ENCODE measurements at places on chromosomes 12 and 14.

- no peak for DNase-seq
Measured at GRCh38 chr12:46657453-46658411, 168.1 kb downstream of the SLC38A4 start.

- DNase-seq, result no peak
Measured at GRCh38 chr14:63705561-63706070, 22.2 kb downstream of the SGPP1 start.

DNA sequence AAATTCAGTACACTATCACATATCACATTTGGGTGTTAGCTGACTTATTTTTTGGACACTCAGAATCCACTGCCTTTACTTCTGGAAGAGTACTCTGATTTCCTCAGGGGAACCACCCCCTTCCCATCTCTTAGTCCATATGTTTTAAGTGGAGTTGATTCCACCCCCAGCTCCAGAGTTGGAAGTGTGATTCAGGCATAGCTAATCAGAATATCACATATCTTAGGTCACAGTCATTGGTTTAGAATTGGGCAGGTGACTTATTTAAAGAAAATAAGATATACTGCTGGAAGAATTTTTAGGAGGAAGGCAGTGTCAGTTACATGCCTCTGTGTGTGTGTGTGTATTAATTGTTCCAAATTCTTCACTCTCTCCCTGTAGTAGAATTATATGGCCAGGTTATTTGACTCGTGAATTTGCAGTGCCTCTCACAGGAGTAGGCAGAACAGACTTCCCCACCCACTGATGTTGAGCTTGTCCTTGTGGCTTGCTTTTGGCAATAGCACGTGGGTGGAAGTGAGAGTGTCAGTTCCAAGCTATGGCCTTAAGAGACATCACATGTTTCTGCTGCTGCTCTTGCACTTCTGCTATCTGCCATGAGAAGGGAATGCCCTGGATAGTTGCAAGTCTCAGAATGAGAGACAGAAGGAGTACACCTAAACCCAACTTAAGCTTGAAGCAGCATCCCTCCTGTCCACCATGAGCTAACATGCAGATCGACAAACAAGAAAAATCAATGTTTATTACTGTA is 6.4 kb upstream of the GAS2L3 start:
- no peak for DNase-seq

DNA sequence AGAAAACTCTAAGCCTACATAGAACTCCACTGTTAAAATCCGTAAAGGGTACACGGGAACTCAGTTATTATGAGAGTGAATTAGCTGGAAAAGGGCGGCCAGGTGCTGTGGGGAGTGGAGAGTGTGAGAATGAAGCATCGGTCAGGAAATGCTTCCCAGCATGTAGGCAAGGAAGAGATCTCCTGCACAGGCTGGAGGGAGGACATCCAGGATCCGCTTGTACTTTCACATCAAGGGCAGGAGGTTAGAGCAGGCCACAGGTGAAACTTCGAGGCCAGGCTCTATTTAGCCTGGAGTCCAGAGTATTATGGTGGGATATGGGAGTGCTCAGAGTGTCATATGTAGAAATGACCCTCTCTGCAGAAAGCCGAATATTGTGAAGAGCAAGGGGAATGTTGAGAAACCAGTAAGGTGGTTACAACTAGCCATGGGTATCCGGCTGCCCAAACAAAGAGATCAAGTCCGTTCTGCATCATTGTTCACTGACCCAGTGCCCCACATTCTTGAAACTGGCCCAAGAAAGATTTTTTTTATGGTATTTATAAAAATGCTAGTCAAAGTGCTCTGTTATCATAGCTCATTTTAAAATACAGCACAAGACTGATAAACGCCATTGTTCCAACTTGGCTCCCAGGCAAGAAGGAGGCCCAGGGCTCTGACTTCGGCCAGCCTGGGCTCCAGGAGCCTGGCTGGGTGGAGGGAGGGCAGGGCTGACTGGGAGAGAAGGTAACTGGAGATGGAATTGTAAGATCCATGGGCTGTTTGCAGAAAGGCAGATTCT is 79.4 kb upstream of the HIF1A start:
- no peak for DNase-seq

DNA sequence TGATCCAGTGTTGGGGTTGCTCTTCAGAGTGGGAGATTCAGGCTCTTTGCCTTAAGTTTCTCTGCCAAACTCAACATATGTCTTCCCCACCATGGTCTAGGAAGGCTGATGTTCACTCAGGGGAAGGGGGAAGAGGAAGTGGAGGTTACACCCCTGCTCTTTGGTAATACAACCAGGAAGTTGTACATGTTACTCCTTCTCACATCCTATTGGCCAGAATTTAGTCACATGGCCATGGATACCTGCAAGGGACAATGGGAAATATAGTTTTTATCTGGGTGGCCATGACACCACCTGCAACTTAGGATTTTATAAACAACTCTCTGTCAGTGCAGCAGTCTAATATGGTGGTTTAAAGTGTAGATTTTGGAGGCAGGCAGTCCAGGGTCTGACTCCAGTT is 150.9 kb downstream of the TBX5 start:
- DNase-seq, result no peak

DNA sequence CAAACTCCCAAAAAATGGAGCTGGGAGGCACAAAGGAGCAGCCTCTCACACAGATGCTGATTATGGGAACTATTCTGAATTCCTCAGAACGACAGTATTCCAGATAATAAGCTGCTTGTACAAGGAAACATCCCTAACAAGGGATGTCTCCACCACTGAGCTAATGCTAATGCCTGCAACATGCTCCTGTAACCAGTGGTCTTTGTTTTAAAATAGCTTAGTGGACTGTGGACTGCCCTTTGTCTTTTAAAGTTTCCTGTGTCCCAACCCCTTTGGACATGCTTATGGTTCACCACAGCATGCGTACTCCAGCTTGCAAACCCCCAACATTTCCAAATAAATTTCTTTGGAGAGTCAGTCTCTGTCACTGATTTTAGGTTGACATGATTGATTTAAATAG is 16.4 kb upstream of the PITPNM2 start:
- DNase-seq, result no peak

GRCh38 chr14:98792171-98792570 is 479.8 kb downstream of the BCL11B start:
- DNase-seq, result no peak

DNA sequence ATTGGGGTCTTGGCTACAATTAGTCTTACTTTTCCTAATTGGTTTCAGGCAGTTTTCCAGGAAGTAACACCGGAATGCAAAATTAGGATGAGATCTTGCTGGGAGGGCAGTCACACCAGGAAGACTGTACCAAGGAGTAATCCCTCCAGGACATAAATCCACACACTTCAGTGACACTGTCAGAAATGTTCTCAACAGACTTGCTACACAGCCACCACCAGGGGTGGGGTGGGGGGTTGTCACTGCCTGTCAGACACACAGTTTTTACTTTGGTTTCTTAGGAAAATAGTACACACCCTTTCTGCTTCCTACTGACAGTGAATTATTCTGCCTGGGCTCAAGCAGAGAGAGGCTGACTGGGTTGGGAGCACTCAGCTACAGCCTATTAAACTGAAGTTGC is 102.9 kb upstream of the CCDC196 start:
- no peak for DNase-seq

DNA sequence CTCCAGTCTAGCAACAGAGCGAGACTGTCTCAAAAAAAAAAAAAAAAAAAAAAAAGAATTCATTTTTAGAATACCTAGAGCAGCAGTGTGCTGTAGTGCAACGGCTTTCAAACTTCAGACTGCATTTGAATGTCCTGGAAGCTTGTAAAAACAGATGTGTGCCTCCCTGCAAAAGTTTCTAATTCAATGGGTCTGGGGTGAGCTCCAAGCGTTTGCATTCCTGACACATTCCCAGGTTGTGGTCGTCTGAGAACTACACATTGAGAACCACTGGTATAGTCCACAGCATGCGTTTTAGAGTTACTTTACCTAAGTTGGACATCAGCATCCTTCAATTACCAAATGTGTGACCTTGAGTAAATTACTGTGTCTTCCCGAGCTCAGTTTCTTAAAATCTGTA is 816.8 kb downstream of the NRXN3 start:
- DNase-seq, result no peak

GRCh38 chr14:90555126-90556011 is 158.5 kb downstream of the CALM1 start:
- DNase-seq, result no peak

GRCh38 chr12:107732365-107732764 is 28.6 kb downstream of the PRDM4 start:
- DNase-seq, result no peak

DNA sequence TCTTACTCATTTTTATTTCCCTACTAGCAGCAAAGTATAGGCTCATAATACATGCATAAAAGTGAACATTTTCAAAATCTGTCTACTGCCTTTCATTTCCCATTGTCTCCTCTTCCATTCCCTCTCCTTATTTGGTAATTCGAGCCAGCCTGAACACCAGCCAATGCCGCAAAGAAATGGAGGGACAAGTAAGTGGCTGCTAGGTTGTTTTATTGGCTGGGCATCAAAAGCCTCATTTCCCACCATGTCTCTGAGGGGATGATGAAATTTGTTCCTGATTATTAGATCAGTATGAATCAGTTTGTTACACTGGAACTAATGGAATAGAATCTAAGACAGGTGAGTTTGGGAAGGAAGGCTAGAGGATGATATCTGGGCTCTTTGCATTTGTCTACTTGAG is 143.5 kb downstream of the KCNA5 start:
- DNase-seq, result no peak

DNA sequence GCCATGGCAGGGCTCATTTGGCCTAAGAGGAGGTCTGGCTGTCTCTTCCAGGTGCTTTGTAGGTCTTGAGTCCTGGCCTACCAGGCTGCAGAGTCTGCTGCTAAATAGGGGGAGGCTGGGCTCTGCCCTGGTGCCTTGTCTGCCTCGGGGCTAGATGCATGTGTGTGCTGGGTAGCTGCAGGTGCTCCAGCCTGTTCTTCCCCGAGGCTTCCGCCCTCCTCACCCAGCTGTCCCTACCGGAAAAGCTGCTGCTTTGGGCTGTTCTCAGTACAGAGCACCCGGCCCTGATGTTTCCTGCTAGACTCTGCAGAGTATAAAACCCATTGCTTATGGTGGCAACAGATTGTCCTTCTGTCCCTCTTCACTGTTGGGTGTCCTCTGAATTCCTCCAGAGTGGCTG is 37.7 kb downstream of the RAB35 start:
- no peak for DNase-seq

GRCh38 chr12:119089380-119090013 is 89.2 kb upstream of the HSPB8 start:
- DNase-seq, result no peak

GRCh38 chr12:116880213-116880816 is 926 bp downstream of the HRK start:
- no peak for DNase-seq

DNA sequence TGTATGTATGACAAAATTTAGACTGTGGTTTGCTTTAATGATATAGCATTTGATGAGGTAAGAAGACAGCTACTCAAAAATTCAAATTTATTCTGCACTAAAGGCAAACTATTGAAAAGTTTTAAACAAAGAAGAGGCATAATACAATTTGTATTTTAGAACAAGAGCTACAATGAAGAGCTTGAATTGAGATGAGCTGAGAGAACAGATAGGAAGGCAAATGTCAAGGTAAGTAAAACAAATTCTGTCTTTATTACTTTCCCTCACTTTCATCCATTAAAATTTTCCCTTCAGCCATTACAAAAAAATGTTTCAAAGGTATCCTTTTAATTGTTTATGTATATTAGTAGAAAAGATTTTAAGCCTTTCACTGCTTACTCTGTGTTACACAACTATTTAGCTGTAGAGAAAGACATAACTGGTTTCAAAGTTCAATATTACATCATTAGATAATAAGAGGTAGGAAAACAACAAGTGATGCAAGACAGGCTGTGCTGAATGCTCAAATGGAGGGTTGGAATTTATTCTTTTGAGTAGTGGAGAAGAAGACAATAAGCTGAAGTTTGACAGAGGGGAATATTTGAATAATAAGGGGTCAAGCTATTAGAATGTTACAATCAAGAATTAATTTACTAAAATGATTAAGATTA is 1334.1 kb downstream of the FSCB start:
- DNase-seq, result no peak

DNA sequence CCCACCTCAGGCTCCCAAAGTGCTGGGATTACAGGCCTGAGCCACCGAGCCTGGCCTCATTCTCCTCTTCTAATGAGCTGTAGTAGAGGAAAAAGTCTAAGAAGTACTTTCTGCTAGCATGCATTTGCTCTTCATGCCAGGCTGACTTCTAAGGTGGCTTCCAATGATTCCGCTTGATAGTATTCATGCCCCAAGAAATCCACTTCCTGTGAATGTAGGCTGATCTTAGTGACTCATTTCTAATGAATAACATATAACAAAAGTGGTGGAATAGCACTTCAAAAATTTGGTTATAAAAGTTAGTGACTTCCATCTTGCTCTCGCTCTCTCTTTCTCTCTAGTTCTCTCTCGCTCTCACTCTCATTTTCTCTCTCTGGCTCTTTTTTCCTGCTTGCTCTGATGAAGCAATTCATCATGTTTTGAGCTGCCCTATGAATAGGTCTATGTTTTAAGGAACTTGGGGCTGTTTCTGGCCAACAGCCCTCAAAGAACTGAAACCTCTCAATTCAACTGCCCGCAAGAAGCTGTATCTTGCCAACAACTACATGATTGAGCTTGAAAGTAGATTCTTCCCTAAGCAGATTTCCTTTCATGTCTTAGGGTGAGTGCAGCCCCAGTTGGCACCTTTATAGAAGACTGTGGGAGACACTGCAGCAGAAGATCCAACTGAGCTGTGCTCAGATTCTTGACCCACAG is 282.9 kb downstream of the RMST start:
- no peak for DNase-seq

GRCh38 chr12:100539202-100539601 is 34.3 kb upstream of the GAS2L3 start:
- DNase-seq, result no peak

DNA sequence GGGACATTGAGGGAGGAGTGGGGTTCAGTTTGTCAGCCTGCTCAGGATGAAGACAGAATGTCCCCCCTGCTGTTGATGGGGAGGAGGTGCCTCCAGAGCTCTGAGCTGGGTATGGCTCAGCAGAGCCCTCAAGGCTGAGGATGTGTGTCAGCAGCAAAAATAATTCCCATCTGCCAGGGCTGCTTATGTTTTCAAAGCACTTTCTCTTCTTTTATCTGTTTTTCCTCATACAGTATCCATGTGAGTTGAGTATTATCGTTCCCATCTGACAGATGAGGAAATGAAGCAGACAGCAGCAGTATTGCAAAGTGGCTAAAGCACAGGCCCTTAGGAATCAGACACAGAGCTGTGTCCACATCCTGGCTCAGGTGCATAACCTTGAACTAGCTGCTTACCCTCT is 94.1 kb downstream of the SLC8A3 start:
- DNase-seq, result no peak

DNA sequence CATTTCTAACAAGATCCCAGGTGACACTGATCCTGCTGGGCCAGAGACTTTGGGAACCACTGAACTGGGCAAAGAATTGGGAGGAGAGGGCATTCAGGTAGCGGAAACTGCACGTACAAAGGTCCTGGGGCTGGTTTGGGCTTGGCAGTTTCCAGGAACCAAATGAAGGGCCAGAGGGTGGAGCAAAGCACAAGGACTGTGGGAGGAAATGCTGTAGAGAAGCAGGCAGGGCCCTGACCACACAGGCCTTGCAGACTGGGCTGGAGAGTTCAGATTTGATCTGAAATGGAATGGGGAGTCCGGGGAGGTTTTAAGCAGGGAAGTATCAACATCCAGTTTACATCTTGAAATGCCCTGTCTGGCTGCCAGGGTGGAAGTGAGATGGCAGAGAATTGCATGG is 195.1 kb downstream of the PHETA1 start:
- DNase-seq, result no peak

- no peak for DNase-seq
Measured at GRCh38 chr14:34050606-34051005, 99.7 kb upstream of the EGLN3 start.

GRCh38 chr12:27077586-27077985 is 4.8 kb downstream of the C12orf71 start:
- DNase-seq, result no peak

- DNase-seq, result no peak
Measured at GRCh38 chr12:76555797-76556196, 3.8 kb downstream of the OSBPL8 start.

All from stimulated activated CD4-positive, alpha-beta T cell treated with anti-CD3 and anti-CD28 coated beads, Interleukin-1b, Interleukin-23, amount 100 ng/mL, for 1 hour (primary cell).